Activated naive CD4-positive, alpha-beta T cell (primary cell): ENCODE measurements at places on chromosomes 2 and 18.

- no peak for DNase-seq
Observed at GRCh38 chr18:53789376-53790247, 434.9 kb downstream of the MBD2 start.

DNA sequence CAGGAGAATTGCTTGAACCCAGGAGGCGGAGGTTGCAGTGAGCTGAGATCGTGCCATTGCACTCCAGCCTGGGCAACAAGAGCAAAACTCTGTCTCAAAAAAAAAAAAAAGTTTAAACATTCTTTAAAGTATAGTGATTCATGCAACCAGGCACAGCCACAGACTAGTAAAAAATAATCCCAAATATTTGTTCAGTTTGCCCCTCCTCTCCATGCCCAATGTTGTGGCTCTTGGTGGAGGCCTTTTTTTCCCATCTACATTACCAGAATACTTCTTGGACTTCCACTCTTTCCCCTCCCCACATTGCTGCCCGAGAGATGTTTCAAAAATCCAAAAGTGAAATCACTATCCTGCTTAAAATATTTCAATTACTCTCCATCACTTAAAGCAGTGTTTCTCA lies 5.1 kb upstream of the MALT1 start:
- no peak for DNase-seq

DNA sequence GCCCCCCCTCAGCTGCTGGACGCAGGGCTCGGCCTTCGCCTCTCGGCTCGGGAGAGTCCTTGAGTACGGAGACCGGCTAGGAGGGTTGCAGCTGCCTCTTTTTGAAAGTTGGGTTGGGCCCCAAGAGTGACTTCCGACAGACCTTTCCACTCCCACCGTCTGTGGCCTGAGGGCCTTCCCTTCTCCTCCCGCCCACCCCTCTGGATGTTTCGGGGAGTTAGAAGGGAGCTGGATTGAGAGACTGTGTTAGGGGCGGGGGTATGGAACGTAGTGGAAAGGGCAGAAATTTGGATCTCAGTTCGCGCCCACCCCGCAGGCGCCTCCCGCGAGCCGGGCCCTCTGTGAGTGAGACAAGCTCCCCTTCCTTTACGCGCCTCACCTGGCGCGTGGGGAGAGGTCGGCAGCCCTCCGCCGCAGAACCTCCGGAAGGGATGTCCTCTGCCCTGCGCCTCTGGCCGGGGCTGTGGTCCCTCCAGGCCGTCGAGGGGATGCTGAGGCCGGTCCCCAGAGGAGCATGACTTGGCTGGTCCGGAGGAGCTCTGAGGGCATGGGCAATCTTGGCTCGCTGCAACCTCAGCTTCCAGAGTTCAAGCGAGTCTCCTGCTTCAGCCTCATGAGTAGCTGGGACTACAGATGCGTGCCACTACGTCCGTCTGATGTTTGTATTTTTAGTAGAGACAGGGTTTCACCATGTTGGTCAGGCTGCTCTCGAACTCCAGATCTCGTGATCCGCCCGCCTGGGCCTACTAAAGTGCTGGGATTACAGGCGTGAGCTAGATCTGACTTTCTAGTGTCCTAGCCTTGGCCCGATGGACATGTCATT lies 15.9 kb downstream of the C2orf74 start:
- no peak for DNase-seq

GRCh38 chr2:11023326-11024258 lies 111.9 kb downstream of the KCNF1 start:
- DNase-seq: no peak

DNA sequence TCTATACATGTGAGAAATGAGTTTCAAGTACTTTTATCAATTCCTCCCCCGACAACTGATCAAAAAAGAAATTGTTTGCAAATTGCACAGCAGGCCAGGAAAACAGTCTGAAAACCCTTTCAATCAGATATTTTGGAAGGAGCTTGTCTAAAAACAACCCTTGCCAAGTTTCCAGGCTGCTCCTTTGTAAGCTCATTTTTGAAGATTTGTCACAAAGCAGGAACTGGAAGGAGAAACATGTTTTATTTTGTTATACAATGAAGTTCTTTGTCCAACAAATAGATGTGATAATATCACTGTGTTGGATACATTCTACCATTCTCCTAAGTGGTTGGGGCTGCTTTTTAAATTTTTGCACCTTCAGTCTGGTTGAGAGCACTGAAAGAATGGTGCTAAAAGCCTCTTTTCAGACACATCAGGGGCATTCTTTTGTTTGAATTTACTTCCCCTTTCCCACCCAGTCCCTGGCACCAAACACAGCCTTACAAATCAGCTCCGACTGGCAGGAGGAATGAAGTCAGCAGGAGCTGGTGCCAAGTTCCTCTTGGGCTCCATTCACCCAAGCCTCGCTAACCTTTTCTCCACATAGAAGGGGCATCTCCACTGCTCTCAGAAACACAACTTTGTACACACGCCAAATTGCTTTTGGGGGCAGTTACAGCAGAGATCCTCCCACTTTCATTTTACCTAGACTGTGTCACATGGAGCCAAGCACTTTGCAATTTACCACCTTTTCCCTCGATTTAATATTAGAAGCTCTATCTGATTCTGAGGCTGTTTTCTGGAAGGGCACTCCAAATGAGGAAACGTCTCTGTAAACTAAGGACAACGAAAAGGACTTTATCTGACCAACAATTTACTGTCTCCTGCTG lies 88.0 kb downstream of the C1D start:
- DNase-seq: no peak

- DNase-seq: no peak
Observed at GRCh38 chr18:27520401-27520800, 335.3 kb upstream of the CHST9 start.

GRCh38 chr2:101899871-101900270 lies 91.9 kb upstream of the IL1R2 start:
- no peak for DNase-seq

DNA sequence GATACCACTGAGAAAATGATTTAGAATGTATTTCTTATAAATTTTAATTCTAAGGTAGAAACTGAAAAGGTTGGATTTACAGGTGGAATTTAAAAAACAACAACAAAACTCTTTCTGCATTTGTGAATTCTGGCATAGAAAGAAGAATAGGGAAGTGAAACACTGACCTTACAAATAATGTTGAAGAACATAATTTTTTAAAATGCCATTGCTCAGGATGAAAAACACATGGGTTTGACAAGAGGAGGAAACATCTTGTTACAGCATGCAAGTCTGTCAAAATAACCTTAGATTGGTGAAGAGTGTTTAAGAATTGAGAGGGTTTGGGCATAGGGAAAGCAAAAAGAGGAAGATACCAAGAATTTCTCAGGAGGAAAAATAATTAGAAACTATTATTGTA lies 184.3 kb downstream of the UBE2E3 start:
- no peak for DNase-seq
